ENCODE measurements at places on chromosomes 3 and 15. TPM values are rescaled to one million over a fixed set of nuclear protein-coding genes. Genes with fewer than 3 reads are reported as not detected.

The ERC2 gene
- total RNA-seq = 0.21 TPM

The C3orf22 gene
- total RNA-seq = not detected

GRCh38 chr3:173584093-173584837 lies 186.7 kb downstream of the NLGN1 start:
- no peak for DNase-seq

- no peak for DNase-seq
Observed at GRCh38 chr3:127536830-127537812, 53.4 kb downstream of the TPRA1 start.

- no peak for DNase-seq
Observed at GRCh38 chr3:184795522-184796190, 16.3 kb upstream of the VPS8 start.
